ENCODE measurements at places on chromosomes 3 and 15.

DNA sequence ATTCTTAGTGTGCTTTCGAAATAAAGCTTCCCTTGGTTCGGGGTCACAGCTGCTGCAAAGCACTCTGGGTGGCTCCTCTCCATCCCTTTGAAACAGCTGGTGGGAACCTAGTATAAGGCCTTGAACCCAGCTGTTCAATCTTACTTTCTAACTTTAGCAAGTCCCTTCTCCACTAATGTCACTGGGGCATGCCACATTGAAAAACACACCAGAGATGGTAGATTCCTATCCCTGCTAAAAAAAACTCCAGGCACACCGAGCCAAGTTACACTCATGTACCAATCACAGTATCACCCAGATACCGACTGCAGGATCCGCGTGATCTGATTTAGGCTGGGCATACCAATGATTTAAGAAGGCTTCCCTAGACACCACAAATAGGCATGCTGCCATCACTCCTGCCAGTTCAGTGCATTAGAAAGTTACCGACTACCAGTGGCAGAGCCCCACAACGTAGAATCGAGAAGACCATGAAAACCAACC is 65.0 kb downstream of the WWTR1 start:
- peaks cover 2% of the 10 kb centered on the region for H3K4me1 ChIP-seq
- no peak overlapping the region for H3K4me3 ChIP-seq
- no peak overlapping the region for H3K27ac ChIP-seq
- peaks cover 12% of the 10 kb centered on the region for H3K27me3 ChIP-seq
- no peaks in the 10 kb centered on the region for H3K36me3 ChIP-seq

DNA sequence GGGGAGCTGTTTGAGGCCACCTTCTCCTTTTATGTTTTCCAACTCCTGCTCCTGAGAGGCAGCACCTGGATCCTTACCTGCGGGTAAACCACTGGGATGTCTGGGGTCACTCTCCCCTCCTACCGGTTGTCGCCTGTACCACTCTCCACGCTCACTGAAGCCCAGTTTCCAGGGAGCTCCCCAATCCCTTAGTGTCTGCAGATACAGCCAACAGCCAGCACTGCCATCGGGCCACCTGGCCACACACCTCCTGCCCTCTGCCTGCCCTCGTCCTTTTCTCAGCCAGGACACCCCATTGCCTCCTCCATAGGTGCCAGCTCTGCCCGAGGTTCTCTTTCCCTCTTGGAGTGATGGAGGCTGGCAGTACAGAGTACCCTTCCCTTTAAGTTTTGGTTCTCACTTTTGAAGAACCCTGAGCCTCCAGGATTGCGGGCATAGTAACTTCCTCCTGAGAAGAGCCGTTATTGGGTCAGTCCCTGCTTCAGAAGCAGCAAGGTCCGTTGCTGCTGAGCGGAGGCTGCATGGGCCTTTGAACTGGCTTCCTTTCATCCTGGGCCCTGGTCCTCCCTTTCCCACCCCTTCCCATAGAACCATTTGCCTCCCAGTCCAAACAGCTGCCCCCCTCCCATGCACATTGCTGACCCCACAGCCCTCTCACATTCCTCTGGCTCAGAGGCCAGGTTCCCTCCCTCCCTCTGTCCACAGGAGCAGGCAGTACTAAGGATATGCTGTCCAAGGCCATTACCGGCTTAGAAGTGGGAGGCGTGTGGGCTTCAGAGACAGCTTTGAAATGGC is 30.9 kb downstream of the ARNT2 start:
- no peak overlapping the region for H3K27ac ChIP-seq
- H3K27me3 ChIP-seq = no peaks in the 10 kb centered on the region
- H3K36me3 ChIP-seq = no peaks in the 10 kb centered on the region
- DNase-seq = no peak
- H3K4me1 ChIP-seq = no peaks in the 10 kb centered on the region

DNA sequence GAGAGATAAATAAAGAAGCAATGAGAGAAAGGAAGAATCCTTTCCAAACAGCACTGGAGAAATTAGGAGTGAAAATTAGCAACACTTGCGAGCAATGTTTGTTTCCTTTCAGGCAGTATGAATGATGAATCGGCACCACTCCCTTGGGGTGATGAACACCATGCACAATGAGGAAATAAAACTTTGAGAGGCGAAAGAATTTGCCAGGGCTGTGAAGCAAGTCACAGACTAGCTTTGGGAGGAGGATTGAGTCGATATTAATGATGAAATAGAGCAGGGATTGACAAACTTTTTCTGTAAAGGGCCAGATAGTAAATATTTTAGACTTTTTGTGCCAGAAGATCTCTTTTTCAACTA is 237.7 kb downstream of the AGBL1 start:
- H3K27me3 ChIP-seq = peaks cover 2% of the 10 kb centered on the region
- no peak for DNase-seq
- H3K4me3 ChIP-seq = no peak overlapping the region
- H3K36me3 ChIP-seq = no peaks in the 10 kb centered on the region
- no peaks in the 10 kb centered on the region for H3K4me1 ChIP-seq
- no peak overlapping the region for H3K27ac ChIP-seq

DNA sequence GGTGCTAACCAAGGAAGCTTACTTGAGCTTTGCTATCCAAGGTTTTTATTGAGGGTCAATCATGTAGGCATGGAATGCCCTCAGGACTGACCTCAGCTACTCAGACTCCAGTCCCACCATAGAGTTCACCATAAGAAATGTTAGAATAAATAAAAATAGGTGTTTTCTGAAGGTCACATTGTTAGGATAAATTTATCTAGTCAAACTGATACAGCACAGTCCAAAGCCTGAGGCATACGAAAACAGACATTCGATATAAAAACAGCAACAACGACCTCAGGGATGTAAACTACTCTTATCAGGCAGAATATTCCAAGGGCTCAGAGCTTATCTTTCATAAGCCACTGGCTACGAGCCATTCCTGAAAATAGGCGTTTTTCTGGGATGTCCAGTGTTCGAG is 690.6 kb downstream of the MCTP2 start:
- no peak overlapping the region for H3K27ac ChIP-seq
- H3K4me3 ChIP-seq = no peak overlapping the region
- no peaks in the 10 kb centered on the region for H3K4me1 ChIP-seq
- no peak for DNase-seq
- H3K36me3 ChIP-seq = no peaks in the 10 kb centered on the region

DNA sequence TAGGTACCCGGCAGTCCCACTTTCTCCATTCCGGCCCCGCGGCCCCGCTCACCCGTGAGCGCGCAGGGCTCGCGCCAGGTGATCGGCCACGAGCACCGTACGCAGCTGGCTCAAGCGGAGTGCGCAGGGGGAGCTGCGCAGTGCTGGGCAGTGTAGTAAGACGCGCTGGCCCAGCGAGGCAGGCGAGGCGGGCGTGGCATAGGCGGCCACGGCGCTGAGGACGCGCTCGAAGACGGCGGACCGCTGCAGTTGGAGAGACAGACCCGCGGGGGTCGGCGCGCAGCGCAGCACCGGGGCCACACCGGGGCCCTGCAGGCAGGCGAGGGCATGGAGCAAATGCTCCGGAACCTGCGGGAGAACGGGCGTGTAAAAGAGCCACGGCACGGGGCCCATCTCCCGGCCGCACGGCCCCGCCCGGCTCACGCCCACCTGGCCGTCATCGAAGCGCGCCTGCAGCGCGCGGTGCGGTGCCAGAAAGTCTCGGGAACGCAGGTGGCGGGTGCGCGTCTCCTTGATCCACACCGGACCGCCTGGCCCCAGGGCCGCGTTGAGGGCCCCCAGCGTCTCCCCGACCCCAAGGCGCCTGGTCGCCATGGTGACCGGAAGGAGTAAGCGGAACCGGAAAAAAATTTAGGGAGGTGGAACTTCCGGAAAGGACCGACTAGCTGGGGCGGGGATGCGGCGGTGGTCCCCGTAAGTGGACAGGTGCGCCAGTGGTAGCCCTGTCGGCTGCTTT is at the start of gene DALRD3:
Gene DALRD3, minus strand, starts transcription at position 610 of the 736 bp plus-strand sequence. Its CDS starts 16 bp downstream, at position 594.
- peak within 1 kb of the TSS; percentile 98 for H3K27ac ChIP-seq
- H3K4me3 ChIP-seq = peak within 1 kb of the TSS; percentile 96
- peak; percentile 83 for DNase-seq

GRCh38 chr3:17399586-17399985 is 342.8 kb downstream of the TBC1D5 start:
- no peak for DNase-seq
- no peak overlapping the region for H3K27ac ChIP-seq
- H3K36me3 ChIP-seq = peaks cover 11% of the 10 kb centered on the region

DNA sequence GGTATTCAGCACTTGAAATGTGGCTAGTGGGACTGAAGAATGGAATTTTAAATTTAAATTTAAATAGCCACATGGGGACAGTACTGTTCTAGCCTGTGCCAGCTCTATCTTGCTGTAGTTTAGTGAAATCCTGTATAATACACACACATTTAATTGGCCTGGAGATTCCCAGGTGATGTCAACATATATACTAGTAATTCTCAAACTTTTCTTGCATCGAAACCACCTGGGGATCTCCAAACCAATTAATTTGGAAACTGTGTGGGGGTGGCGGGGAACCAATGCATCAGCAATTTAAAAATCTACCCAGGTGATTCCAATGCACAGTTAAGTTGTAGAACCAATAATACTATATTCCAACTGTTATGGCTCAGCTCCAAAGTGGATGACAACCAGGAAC is 228.9 kb upstream of the MRPL3 start:
- H3K27me3 ChIP-seq = no peaks in the 10 kb centered on the region
- no peaks in the 10 kb centered on the region for H3K4me1 ChIP-seq
- no peak overlapping the region for H3K4me3 ChIP-seq
- H3K27ac ChIP-seq = no peak overlapping the region
- no peak for DNase-seq
